ENCODE measurements at places on chromosomes 7 and 10. TPM values are rescaled to one million over a fixed set of nuclear protein-coding genes. Genes with fewer than 3 reads are reported as not detected.

The ZNF853 gene
- 16.6 TPM for polyA plus RNA-seq

The BHLHA15 gene
- 0.47 TPM for polyA plus RNA-seq

The TUBB8 gene
- not detected for polyA plus RNA-seq

The CDK14 gene
- 17.2 TPM for polyA plus RNA-seq

The RPP30 gene
- polyA plus RNA-seq = 29.4 TPM

The ATOH7 gene
- polyA plus RNA-seq = 0.15 TPM

The CROT gene
- 9.3 TPM for polyA plus RNA-seq

The NME8 gene
- polyA plus RNA-seq = not detected
